Hematopoietic multipotent progenitor cell treated with erythropoietin and hydrocortisone succinate and interleukin-3 and kit ligand, for 4 days (in vitro differentiated cells): ENCODE measurements at places on chromosomes 11 and 22.

DNA sequence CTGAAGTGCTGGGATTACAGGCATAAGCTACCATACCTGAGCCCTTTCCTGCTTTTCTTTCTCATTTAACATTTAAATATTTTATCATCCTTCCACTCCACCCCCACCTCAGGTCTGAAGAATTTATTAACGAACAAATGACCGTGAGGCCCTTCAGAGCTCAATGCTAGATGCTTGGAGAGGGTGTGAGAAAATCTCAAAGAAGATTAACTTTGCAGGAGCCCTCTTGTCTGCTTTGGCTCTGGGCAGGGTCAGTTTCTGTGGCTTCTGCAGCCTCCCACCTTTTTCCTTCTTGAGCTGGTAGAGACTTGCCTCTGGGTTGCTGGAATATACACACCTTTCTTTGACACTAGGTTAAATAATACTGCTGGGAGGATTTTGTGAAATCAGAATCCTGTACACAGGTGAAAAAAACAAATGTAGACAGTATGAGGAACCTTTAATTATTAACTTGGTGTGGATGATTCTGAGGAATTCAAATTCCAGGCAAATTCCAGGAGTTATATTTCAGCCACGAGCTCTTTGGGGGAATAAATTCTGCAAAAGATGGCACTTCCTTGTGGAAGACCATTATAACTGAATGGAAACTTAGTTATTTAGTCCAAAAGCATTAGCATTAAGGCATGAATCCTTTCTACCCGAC, 3.4 kb upstream of the ZBTB44 start:
- DNase-seq: no peak

- DNase-seq: no peak
Observed at GRCh38 chr11:64629796-64630562, 39.0 kb downstream of the SLC22A12 start.

- peak; percentile 72 for DNase-seq
Observed at GRCh38 chr11:67648796-67649613, 1.5 kb downstream of the ACY3 start.

GRCh38 chr11:125270106-125270505, 105.6 kb downstream of the PKNOX2 start:
- DNase-seq: no peak

GRCh38 chr11:125942771-125943428, 2.9 kb upstream of the VSIG10L2 start:
- no peak for DNase-seq

- DNase-seq: no peak
Observed at GRCh38 chr11:121575250-121575962, 122.6 kb upstream of the SORL1-AS1 start.

DNA sequence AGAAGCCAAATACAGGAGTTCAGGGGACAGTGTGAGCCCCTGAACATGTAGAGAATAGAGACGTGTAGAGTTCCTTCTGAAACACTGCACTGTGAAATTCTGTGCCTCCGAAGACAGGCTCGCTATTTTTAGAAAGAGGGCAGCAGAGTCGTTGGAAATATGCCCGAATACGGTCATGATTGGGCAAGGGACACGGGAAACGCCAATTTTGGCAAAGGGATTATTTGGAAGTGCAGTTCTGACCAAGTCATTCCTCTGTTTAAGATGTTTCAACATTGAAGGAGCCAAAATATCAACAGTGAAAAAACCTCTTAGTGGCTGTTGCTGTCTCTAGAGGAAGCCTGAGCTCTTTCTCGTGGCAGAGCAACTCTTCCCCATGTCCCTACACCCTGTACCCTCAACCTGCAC, 9.5 kb upstream of the CBX6 start:
- no peak for DNase-seq

DNA sequence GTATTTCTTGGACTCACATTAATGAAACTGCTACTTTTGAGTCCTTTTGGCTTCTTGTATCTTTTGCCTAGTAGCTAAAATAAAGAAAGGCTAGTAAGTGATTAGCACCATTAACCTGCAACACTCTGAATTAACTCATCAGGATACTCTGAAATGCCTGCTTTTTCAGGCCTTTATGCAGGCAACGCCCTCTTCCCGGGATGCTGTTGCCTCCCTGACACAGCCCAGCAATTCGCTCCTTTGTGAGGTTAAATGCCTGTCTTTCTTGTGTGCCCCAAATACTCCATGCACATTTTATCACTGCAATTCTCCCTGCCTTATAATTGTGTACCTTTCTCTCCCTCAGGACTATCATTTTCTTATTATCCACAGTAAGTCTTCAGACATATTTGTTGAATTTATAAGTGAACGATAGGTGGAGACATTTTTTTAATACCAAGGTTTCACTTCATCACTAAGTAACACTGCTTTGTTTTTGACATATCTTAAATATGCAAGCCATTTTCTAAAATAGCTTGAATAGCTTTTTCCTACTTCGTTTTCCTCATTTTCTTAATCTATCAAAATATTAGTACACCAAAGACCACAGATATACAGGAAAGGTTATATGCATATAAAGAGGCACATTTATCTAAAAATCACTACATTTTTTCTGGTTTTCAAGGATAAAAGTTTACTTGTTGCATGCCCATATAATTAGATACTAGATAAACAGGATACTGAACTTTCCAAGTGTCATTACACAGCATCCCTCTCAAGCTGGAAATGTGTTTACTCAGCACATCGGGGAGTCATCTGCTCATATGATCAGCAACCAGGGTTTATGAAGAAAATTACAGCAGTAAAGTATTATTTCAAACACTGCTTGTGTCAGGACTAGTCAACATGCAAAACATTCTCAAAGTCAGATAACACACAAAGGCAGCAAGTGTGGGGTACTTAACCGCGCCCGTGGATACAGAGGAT, 48.5 kb upstream of the DDI1 start:
- DNase-seq: no peak

DNA sequence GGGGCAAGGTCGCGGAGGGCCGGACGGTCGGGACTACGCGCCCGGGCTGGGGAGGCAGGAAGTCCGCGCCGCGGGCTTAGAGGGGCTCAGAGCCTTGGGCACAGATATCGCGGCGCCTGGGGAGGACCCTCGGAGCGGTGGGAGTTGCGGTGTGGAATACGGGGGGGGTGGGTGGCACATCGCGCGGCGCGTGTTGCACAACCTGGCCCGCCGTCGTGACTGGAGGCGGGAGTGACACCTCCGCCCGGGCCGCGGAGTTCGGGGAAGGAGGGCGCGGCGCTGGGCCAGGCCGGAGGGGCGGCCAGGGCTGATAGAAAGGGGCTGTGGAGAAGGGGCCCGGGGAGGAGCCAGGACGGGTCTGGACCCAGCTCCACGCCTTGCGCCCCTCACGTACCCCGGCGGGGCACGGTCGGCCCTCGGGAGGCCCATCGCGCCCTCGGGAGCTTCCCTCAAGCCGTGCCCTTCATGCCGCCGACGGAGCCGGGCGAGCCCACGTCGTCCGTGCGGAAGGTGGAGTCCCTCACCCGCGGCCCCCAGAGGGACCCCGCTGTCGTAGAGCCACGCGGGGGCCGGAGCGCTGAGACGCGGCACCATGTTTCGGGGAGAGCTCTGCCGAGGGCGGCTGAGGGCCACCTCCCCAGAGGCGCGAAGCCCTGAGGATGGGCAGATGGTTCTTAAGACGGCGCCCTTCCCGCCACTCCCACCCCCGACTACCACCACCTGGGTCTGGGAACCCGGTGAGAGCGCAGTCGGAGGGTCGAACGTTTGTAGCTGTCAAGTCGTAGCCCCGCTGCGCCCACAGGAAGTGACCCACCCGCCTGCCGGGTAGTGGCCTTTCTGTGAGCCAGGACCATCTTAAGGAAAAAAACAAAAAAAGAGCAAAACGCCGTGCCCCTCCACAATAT, 729 bp downstream of the IL17RA start:
- DNase-seq: peak; percentile 43

DNA sequence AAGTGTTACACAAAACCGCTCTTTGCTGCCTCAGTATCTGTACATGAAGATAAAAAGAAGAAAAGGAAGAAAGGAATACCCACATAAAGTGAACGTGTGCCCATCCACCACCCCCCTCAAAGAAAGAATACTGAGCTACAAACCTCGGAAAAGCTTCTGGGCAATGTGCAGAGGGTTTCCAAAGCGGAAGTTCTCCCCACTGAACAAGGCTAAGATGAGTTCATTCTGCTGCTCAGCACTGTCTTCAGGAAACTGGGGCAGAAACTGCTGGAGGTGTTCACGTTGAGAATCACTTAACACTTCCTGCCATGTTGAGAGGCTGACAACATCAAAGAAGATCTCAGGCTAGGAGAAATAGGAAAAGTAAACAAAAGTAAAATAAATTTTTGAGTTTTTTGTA, 6.9 kb downstream of the NFRKB start:
- no peak for DNase-seq
